ENCODE measurements at places on chromosomes 13 and 19.

DNA sequence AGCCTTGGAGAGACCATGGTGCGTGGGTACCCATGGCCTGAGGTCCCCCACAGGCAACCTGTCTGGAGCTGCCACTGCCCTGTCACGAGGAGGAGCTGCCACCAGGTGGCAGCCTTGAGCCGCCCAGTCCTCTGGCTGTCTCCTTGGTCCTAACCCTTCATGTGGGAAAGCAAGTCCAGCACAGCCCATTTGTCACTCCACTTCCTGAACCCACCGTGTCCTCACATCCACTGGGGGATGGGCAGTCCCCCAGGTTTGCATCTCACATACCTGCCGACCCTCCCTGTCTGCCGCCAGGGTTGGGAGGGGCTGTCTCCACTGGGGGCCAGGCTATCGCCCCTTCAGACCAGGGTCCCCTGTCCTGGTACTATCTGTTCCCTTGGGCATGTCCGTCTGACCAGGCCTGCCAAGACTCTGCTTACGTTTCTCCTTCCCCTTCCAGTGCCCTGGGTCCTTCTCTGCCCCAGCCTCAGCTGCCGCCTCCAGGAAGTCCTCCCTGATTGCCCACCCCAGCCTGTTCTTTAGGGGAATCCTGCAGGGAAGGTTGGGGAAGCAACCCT, 4.5 kb downstream of the FAM174C start:
- peak; percentile 76 for DNase-seq

GRCh38 chr13:43428545-43429296, 358.1 kb downstream of the ENOX1 start:
- DNase-seq: no peak

DNA sequence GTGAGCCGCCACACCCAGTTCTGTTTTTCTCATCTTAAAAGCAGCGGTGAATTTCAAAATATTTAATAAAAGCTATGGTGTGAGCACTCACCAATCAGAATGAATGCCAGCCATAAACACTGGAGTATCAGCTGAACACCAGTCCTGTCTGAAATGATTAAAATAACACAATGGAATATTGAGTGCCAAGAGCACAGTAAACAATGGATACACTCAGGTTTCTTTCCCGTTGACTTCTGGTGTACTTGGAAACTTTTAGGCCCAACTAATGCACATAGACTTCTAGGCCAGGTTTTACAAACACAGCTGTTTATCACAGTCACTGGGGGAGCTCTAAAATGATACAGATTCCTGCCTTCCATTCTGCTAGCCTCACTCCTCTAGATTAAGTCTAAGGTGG, 68.3 kb downstream of the SLC6A16 start:
- DNase-seq: no peak

DNA sequence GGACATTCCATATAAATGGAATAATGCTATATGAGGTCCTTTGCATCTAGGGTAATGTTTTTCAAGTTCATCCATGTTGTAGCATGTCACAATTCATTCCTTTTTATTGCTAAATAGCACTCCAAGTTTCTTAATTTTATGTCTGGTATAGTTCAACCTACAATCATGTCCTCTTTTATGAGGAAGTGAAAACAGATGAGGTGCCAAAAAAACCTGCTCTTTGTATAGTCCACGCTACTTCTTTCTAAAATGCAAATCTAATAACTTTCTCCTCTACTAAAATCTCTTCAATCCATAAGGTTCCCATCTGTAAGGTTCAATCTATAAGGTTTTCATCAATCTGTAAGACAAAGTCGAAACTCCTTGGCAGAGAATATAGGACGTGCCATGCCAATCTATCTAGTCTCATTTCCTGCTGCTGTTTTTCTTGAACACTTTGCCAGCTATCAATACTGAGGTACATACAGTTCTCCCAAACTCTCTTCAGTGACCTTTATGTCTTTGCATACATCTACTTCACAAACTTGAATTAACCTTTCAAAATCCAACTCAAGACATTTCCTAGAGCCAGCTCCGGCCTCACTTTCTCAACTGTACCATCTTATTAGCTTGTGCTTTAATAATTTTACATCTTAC, 33.7 kb downstream of the INTS6 start:
- no peak for DNase-seq

GRCh38 chr13:98479496-98480003, 97.4 kb downstream of the STK24 start:
- DNase-seq: no peak

- no peak for DNase-seq
These were observed 10.5 kb upstream of the LATS2 start for GRCh38 chr13:21071924-21072323.

- no peak for DNase-seq
These were observed 818.4 kb downstream of the DIAPH3 start for GRCh38 chr13:59345311-59345710.

GRCh38 chr13:55199134-55199533, 1941.6 kb upstream of the PRR20A start:
- DNase-seq: no peak

GRCh38 chr13:79912403-79912802, 428.5 kb downstream of the SPRY2 start:
- no peak for DNase-seq

DNA sequence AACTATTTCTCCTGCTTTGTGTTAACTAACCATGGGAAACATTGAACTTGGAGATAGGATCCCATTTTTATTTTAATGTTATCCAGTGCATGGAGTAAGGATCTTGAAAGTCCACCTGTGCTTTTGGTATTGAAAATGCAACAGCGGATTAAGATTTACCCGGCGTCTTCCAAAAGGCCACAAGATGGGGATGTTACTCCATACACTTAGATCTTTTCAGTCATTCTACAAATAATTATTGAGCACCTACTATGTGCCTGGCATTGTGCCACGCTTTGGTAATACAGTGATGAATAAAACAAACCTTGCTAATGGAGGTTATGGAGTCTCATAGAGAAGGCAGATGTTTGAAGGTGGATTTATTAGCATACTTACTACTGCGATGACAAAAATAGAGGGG, 56.9 kb downstream of the RFC3 start:
- DNase-seq: no peak

DNA sequence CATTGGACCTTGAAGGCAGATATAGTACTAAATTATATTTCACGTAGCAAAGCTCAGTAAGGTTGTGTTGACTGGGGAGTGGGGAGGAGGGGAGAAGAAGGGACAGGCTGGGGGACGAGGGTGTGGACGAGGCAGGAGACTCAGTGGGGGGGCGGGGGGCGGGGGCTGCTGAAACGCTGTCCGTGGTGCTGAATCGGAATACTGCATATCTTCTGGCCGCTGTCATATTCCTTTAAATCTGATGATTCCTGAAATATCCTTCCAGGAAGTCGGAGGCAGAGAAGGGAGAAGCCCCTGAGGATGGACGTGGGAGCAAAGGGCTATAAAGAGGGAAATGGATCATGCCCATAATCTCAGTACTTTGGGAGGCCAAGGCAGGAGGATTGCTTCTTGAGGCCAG, 34.7 kb upstream of the CASP14 start:
- no peak for DNase-seq

Measured in stimulated activated CD4-positive, alpha-beta T cell treated with anti-CD3 and anti-CD28 coated beads, Interleukin-12 subunit alpha, Interleukin-12 subunit beta, amount 100 ng/mL, for 4 hours (primary cell).